Kidney epithelial cell (primary cell): ENCODE measurements at places on chromosomes 13 and 19.

DNA sequence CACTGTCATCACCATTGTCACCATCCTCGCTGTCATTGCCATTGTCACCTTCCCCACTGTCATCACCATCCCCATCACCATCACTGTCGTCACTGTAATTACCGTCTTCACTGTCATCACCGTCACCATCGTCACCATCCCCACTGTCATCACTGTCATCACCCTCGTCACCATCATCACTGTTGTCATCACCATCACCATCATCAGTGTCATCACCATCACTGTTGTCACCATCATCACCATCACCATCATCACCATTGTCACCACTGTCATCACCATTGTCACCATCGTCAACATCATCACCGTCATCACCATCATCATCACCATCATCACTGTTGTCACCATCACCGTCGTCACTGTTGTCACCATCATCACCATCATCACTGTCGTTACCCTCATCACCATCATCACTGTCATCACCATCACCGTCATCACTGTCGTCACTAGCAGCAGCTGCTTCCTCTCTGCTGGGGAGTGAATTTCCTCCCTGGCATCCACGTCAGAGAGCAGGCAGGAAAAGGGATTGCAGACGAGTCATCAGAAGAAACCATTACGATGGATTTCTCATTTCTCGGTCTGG lies 27.3 kb downstream of the TMEM255B start:
- no peak for DNase-seq

DNA sequence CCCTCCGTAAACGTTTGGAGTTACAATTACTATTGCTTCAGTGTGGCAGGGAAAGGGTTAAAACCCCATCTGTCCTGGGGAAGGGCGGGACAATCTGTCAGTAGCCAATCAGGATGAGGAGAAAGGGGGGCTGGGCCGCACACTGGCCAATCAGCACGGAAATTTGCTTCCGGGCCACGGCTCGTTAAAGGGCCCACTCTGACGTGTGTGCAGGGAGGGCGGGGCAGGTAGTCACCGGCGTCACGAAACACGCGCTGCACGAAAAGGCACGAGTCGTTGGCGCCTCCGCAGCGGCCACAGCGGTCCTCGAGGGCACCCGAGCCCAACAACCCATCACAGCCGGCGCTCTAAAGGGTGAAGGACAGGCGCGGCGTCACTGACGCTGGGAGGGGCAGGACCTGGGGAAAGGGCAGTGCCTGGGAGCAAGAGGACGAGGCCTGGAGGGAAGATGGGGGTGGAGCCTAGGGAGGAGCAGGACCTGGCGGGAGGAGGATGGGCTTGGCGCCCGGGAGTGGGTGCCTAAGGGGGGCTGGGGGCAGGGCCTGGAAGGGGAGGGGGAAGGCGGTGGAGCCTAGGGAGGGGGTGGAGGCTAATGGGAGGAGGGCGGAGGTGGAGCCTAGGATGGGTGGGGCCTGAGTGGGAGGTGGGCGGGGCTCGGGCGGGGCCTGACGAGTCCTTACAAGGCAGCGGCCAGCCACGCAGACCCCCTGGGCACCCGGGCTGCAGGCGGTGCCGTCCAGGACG lies 4.9 kb downstream of the ADAMTSL5 start:
- peak; percentile 67 for DNase-seq

DNA sequence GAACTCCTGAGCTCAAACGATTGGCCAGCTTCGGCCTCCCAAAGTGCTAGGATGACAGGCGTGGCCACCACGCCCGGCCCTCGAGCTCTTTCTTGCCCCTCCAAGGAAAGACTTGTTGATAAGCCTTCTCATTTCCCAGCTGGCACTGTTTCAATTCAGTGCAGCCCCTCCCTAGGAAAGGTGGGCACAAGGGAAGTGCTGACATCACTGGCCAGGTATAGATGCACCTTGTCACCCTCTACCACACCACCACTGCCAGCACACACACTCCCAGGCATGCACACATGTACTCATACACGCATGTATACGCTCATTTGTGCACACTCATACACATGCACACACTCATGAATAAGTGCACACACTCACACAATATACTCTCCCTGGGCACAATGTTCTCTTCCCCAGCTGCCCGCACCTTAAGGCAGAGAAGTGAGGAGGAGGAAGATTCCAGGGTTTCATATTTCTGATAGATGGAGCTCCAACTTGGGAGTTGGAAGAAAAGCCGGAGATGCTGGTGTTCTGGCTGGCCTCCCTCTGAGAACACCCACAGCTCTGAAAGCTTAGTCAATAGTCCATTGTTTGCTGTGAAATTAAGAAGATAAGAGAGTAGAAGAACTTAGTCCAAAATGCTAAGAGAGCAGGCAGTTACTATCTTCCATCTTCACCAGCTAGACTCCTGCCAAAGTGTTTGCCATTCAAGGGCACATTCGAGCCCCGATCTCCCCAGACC lies 196.7 kb downstream of the FOXO1 start:
- DNase-seq, result no peak

- no peak for DNase-seq
These were observed 190.7 kb downstream of the OXGR1 start for GRCh38 chr13:96803456-96804100.

DNA sequence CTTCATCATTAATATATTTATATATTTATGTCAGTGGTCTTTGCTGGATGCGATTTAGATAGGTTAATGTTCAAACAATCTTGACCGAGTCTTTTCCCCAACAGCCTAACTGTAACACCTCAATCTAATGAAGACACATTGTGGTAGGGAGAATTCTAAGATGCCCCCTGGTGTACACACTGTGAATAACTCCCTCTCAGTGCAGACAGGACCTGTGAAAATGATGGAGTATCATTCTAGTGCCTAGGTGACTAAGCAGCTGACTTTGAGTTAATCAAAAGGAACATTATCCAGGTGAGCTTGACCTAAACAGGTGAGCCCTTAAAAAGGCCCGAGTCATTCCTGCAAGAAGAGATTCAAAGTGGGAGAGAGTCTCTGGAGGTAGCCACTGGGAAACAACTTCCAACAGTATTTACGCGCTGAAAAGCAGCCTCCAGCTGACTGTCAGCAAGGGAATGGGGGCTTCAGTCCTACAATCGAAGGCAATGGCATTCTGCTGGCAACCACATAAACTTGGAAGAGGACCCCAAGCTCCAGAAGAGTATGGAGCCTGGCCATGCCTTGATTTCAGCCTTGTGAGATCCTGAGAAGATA lies 28.0 kb upstream of the KBTBD7 start:
- DNase-seq, result peak; percentile 12

DNA sequence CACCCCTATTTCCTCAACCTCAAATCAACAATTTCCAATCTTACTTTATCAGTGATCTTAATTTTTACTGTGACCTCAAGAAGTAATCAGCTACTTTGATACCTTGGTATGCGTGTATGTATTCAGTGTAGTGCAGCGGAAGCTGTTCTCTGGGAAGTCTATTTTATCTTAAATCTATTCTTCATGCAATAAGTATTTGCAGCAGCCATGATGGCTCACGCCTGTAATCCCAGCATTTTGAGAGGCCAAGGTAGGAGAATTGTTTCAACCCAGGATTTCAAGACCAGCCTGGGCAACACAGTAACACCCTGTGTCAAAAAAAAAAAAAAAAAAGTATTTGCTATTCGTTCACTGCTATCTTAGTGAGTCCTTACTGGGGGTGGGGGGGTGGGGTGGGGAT lies 6.5 kb downstream of the SLC25A30 start:
- DNase-seq, result no peak

DNA sequence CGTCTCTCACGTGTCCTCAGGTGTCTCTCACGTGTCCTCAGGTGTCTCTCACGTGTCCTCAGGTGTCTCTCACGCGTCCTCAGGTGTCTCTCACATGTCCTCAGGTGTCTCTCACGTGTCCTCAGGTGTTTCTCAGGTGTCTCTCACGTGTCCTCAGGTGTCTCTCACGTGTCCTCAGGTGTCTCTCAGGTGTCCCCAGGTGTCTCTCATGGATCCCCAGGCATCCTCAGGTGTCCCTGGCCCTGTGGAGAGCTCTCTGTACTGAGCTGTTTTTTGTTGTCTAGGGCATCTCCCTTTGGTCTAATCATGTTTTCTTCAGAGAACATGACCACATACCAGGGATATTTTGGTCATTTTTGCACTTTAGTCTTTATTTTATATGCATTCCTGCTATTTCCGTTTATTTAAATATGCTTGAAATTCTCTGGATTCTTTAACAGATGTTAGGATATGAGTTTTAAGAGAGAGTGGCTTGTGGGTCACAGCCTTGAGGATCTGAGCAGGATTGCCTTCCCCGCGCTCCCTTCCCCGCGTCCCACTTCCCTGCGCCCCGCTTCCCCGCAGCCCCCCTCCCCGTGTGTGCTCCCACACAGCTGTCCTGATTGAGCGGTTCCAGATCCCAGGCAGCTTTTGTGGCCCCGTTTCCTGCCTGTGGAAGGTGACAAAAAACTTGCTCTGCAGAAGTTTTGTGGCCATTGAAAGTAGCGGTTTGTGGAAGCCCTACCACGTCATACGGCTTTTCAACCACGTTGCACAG lies 31.9 kb downstream of the ATP4B start:
- no peak for DNase-seq

DNA sequence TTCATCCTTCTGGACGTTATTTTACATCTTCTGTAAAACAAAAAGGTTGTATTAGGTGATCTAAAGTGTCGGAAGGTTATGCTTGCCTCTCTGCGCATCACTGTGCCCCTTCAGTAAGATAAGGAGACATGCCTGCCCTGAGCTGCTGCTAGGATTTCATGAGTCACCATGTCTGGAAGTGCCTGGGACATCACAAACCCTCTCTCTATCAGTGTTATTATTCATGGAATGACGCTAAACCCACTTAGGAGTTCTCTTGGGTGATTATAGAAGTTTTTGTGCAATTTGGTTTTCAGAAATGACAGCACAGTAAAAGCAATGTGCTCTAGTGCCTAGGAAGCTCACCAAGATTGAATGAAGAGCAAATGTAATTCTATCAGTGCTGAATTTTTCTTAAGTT lies 617.7 kb downstream of the DCT start:
- DNase-seq, result peak; percentile 44

- no peak for DNase-seq
These were observed 79.3 kb downstream of the FNDC3A start for GRCh38 chr13:49055021-49055420.

GRCh38 chr13:50512474-50513299 lies 330.8 kb downstream of the DLEU7 start:
- no peak for DNase-seq

GRCh38 chr19:10896851-10897526 lies 25.6 kb downstream of the CARM1 start:
- no peak for DNase-seq

GRCh38 chr19:8589177-8589714 lies 12.0 kb upstream of the MYO1F start:
- no peak for DNase-seq

- no peak for DNase-seq
These were observed 19.1 kb upstream of the ZNF835 start for GRCh38 chr19:56690670-56691069.

DNA sequence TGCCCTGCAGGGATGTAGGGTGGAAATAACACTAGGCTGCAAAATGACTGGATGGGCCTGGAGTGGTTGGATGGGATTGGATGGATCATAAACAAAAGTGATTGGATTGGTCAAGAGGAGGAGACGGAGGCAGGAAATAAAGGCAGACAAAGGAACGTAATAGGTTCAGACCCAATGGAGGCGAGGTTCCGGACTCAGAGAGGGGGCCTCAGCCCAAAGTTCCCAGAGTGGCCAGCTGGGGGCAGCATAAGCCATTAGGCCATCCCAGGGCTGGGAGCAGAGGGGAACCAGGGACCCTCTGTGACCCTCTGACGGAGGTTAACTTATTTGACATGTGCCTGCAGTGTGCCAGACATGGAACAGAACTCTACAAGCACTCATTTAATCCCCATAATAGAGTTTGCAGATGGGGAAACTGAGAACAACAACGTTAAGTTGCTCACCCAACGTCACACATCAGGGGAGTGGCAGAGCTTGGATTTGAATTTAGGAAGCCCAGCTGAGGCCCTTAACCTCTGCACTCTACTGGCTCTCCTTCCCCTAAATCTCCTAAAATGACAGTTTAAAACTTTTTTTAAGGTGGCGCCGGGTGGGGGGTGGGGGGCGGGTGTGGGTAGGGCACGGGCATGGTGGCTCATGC lies 15.3 kb upstream of the MAP1S start:
- DNase-seq, result no peak

- DNase-seq, result no peak
These were observed 547 bp downstream of the KCNN1 start for GRCh38 chr19:17967257-17968051.
